ENCODE measurements at places on chromosomes 7 and 10. TPM values are rescaled to one million over a fixed set of nuclear protein-coding genes. Genes with fewer than 3 reads are reported as not detected.

SSMEM1 gene
- not detected for total RNA-seq

ELOVL3 gene
- not detected for total RNA-seq

ACTR3C gene
- total RNA-seq, result not detected

ECD gene
- total RNA-seq, result 22.0 TPM

CLCN1 gene
- total RNA-seq, result not detected

CYP3A5 gene
- total RNA-seq, result not detected

LIPN gene
- total RNA-seq, result not detected

CLEC5A gene
- total RNA-seq, result not detected

GDF2 gene
- not detected for total RNA-seq

PGAM2 gene
- total RNA-seq, result not detected

ITGB8 gene
- 7.1 TPM for total RNA-seq

INMT gene
- total RNA-seq, result 0.28 TPM

FAM25C gene
- total RNA-seq, result not detected

LEP gene
- total RNA-seq, result under 0.01 TPM

CEP55 gene
- total RNA-seq, result 42.4 TPM

HOXA1 gene
- 0.54 TPM for total RNA-seq

SLC16A12 gene
- 3.2 TPM for total RNA-seq

CAV2 gene
- total RNA-seq, result 215 TPM

MXI1 gene
- total RNA-seq, result 7.1 TPM

EEF1AKMT2 gene
- total RNA-seq, result 13.9 TPM

HOXA10 gene
- total RNA-seq, result 0.36 TPM

CALML3 gene
- not detected for total RNA-seq

IQUB gene
- total RNA-seq, result 0.36 TPM

TLX1 gene
- total RNA-seq, result not detected

HTR7 gene
- 0.47 TPM for total RNA-seq

LBX1 gene
- not detected for total RNA-seq

PIK3CG gene
- total RNA-seq, result 7.2 TPM
